ENCODE measurements at places on chromosomes 2 and 18.

DNA sequence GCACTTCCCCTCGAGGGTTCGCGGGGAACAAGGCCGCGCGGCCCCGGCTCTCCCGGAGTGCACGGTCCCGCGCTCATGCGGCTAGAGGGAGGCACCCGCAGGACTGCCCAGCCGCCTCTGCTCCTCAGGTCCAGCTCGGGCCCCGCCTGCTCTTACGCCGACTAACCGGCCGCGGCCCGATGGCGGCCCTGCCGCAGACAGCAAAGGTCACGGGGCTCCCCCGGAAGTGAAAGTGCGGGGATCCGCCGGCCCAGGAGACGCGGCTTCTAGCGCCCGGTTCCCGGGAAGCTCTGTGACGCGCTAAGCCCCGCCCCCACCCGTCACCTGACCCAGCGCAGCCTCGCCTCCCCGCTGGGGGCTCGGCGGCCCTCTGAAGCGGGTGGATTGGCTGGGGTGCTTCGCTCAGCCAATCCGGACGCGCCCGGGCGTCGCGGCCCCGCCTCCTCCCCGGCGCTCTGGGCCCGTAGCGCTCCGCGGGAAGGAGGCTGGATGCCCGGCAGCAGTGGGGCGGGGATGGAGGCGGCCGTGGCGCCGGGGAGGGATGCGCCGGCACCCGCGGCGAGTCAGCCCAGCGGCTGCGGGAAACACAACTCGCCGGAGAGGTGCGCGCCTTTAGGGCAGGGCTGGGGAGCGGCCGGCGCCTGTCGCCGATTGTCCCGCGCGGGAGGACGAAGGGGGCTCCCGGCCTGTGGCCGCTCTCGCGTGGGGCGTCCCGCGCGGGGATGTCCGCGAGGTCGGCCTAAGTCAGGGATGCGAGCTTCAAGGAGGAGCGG lies at the start of gene SCLY:
Gene SCLY, plus strand, starts transcription at position 460 of the 773 bp plus-strand sequence. Its CDS starts 54 bp downstream, at position 514.
- peak; percentile 98 for DNase-seq

DNA sequence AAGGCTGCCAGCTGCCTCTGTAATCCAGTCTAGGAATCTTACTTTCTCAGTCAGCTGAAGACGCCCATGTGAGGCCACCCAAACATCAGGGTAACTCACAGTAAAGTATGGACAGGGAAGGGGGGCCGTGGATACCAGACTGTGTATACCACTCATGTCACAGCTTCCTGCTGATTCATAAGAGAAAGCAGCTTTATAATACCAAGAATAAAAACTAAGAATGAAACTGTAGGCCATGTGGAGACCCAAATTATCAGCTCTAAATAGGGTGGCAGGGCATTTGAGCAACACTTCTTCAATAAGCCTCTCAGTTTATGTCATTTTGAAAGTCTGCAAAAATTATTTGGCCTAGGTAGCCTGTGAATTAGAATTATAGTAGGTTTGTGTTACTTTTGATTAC lies 115.0 kb upstream of the CDCA7 start:
- DNase-seq = no peak

DNA sequence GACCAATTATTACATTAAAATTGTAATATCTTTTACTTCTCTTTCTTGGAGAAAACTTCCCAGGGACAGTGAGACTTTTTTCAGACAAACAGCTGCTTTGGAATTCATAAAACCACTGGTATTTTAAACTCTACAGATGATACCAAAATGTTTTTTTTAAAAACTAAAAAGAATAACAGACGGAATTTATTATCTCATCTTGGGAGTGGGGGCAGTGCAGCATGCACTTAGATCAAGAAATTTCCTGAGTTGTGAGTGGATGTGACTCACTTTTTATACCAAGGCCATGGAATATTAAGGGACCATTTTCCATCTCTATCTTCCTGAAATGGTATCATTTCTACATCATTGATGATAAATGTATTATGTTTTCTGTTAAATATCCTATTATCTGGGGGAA lies 422.8 kb upstream of the HNRNPA3 start:
- no peak for DNase-seq

- DNase-seq = peak; percentile 53
Observed at GRCh38 chr2:216536734-216537210, 38.1 kb downstream of the RPL37A start.

Measured in retina (tissue), 1 donor.